ENCODE measurements at places on chromosomes 5 and 9. TPM values are rescaled to one million over a fixed set of nuclear protein-coding genes. Genes with fewer than 3 reads are reported as not detected.

The HK3 gene
- total RNA-seq: 21.2 TPM

The ALG2 gene
- total RNA-seq: 38.7 TPM

The PCDHB2 gene
- 2.9 TPM for total RNA-seq

The PCDHB4 gene
- total RNA-seq: 5.8 TPM

The MED27 gene
- total RNA-seq: 15.9 TPM

The OR2Y1 gene
- not detected for total RNA-seq

The SLC1A3 gene
- total RNA-seq: 27.8 TPM

The PFN3 gene
- total RNA-seq: not detected

The CMYA5 gene
- total RNA-seq: 6.1 TPM

The TRIM14 gene
- total RNA-seq: 26.3 TPM

The PCDHGC3 gene
- 51.5 TPM for total RNA-seq

The ADGRD2 gene
- not detected for total RNA-seq

DNA sequence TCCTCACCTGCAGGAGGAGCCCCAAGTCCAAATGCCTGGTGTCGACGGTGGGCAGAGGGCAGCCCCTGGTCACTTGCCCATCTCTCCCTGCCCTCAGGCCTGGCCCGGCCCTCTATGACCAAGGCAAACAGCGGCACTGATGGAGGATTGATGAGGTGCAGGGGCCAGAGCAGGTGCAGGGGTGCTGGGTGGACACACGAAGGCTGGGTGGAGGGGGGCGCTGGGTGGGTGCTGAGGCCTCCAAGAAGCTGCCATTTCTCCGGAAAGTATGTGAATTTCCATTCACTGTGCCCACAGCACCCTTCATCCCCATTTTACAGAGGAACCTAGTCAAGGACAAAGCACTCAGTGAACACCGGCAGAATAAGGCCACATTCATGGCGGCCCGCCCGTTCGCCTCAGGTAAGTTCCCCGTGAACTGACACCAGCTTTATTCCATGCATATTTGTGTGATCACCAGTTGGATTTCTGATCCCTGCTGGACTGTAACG, 143.8 kb upstream of the PPP1R26 start:
- DNase-seq: peak; percentile 39
- H3K4me3 ChIP-seq: no peak overlapping the region
- no peaks in the 10 kb centered on the region for H3K4me1 ChIP-seq
- H3K27ac ChIP-seq: no peak overlapping the region

DNA sequence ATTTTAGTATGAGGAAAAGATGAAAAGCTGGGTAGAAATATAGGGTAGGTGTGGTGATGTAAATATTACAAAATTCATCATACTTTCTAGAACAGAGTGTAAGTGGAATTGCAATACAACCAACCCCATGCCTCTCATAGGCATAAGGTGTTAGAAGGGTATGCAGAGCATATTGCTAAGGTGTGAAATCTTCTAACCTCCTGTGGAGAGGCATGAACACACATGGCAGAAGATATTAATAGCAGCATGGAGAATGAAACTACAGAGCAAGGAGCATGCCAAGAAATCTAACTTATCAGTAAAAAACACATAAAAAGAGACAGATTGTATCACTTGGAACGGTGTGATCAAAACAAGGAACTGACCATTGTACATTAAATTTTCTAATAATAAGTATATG, 441.5 kb downstream of the CDH18 start:
- DNase-seq: no peak
- H3K4me1 ChIP-seq: no peaks in the 10 kb centered on the region
- H3K27me3 ChIP-seq: no peaks in the 10 kb centered on the region
- no peak overlapping the region for H3K4me3 ChIP-seq

GRCh38 chr9:137114613-137115393, at the start of gene DPP7:
DPP7 (minus strand) TSS chr9:137114733; CDS start chr9:137114713, 20 bp downstream.
- no peaks in the 10 kb centered on the region for H3K36me3 ChIP-seq
- peak within 1 kb of the TSS; percentile 53 for H3K4me3 ChIP-seq
- peaks cover 6% of the 10 kb centered on the region for H3K27me3 ChIP-seq
- peak; percentile 93 for DNase-seq
- H3K27ac ChIP-seq: no peak within 1 kb of the TSS
- H3K4me1 ChIP-seq: no peaks in the 10 kb centered on the region

- no peaks in the 10 kb centered on the region for H3K27me3 ChIP-seq
- H3K36me3 ChIP-seq: no peaks in the 10 kb centered on the region
- H3K4me3 ChIP-seq: no peak overlapping the region
- H3K4me1 ChIP-seq: peaks cover 10% of the 10 kb centered on the region
- DNase-seq: no peak
Measured at GRCh38 chr5:126351153-126351552, 72.1 kb upstream of the GRAMD2B start.

DNA sequence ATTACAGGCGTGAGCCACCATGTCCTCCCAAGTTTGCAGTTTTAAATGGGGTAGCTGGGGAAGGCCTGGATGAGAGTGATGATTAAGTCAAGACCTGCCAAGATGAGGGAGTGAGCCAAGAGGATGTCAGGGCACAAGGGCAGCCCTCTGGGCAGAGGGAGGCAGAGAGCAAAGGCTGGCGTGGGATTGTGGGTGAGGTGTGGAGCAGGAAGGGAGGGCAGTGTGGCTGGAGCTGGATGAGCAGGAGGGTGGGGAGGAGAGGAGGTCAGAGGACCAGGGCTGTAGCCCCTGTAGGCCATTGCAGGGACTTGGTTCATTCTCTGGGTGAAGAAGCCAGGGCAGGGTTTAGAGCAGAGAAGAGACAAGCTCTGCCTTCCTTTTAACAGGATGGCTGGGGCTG, 53.7 kb upstream of the CTNNA1 start:
- H3K27ac ChIP-seq: no peak overlapping the region
- no peak overlapping the region for H3K4me3 ChIP-seq
- H3K27me3 ChIP-seq: no peaks in the 10 kb centered on the region
- H3K36me3 ChIP-seq: no peaks in the 10 kb centered on the region
- H3K4me1 ChIP-seq: no peaks in the 10 kb centered on the region

DNA sequence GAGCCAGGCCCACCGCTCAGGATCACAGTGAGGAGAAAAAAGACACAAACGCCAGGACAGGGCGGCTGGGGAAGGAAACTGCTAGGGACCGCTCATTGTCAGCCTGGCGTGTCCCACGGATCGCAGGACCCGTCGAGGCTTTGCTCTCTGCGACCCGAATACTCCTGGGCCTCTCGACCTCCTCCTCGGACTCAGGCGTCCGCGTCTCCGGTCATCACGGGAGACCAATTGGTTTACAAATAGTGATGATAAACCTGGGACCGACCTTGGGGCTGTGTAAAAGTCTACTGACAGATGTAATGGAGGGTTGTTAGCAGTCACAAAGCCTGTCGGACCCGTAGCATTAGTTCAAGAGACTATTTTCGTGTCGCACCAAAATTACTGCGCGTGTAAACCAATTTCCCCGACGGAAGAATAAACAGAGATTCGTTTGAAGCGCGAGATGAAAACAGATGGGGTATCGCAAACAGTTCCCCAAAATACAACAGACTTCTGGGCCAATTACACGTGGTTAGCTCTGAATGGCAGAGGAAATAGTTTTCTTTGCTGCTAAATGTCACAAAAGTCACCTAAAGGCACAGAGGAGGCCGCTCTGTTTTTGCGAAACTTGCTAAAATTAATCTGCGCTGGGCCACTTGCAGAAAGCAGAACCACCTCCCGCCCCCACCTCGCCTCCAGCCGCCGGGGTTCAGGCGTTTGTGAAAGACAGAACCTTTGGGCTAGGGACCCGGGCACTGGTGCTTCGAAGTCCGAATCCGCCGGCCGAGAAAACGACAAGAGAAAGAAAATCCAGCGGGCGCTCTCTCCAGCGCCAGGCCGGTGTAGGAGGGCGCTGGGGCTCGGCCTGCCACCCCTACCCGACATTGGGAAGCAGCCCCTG, 67.6 kb downstream of the FOXD1 start:
- H3K4me3 ChIP-seq: no peak overlapping the region
- no peaks in the 10 kb centered on the region for H3K36me3 ChIP-seq
- peaks cover 3% of the 10 kb centered on the region for H3K4me1 ChIP-seq
- no peak for DNase-seq
- H3K27me3 ChIP-seq: no peaks in the 10 kb centered on the region
- H3K27ac ChIP-seq: no peak overlapping the region

DNA sequence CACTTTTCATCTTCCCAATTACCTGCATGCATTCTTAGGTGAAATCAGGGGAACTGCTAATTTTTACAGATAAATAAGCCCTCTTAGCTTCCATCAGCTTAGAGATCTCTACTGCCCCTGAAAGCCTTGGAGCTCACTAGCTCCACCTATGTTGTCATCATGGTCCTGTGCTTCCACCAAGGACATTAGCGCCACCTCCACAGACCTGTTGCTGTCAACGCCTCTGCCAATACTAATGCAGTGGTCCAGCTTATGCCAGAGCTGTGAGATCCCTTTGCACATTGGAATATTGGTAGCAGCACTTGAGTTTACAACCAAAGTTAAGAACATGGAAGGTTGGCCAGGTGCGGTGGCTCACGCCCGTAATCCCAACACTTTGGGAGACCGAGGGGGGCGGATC, 7.7 kb upstream of the SHISAL2B start:
- DNase-seq: no peak
- no peaks in the 10 kb centered on the region for H3K27me3 ChIP-seq
- no peaks in the 10 kb centered on the region for H3K4me1 ChIP-seq
- H3K27ac ChIP-seq: no peak overlapping the region

GRCh38 chr5:180590543-180591310, 572 bp downstream of the SCGB3A1 start:
- H3K27ac ChIP-seq: no peak overlapping the region
- H3K36me3 ChIP-seq: no peaks in the 10 kb centered on the region
- no peaks in the 10 kb centered on the region for H3K27me3 ChIP-seq
- no peaks in the 10 kb centered on the region for H3K4me1 ChIP-seq

DNA sequence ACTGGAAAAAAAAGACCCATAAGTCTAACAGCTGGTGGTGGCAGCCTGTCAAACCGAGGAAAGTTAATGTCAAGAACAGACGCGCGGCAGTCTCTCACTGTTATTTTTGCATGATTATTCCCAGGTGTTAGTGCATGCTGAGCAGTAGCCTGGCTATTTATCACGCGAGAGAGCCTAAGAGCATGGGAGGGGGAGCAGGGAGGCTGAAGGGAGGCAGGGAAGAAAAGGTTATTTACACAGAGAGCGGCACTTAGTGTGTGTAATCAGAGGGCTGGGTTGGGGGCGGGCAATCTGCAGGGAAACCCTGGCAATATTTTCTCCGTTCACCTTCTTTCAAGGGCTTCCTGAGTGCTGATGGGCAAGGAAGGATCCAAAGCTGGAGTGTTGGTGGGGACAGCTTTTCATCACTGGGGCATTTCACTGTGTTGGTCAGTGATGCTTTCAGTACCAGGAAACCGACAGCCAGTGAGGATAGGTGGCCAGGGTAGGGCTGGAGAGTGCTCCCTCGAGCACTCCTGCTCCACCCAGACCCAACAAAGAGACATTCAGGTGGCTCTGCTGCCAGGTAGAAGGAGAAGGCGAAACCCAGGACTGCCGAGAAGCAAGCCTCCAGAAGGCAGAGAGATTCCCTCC, 39.6 kb downstream of the ZNF608 start:
- H3K4me1 ChIP-seq: peaks cover 17% of the 10 kb centered on the region
- H3K27ac ChIP-seq: no peak overlapping the region
- H3K4me3 ChIP-seq: no peak overlapping the region
- H3K36me3 ChIP-seq: no peaks in the 10 kb centered on the region
- DNase-seq: peak; percentile 70

- no peak overlapping the region for H3K27ac ChIP-seq
- DNase-seq: no peak
- H3K4me3 ChIP-seq: no peak overlapping the region
- H3K36me3 ChIP-seq: no peaks in the 10 kb centered on the region
Measured at GRCh38 chr9:71562140-71562539, 206.2 kb downstream of the CEMIP2 start.

- H3K27ac ChIP-seq: no peak overlapping the region
- no peaks in the 10 kb centered on the region for H3K27me3 ChIP-seq
- no peaks in the 10 kb centered on the region for H3K36me3 ChIP-seq
- peak; percentile 46 for DNase-seq
Measured at GRCh38 chr9:93089481-93089991, 6.5 kb upstream of the CARD19 start.

DNA sequence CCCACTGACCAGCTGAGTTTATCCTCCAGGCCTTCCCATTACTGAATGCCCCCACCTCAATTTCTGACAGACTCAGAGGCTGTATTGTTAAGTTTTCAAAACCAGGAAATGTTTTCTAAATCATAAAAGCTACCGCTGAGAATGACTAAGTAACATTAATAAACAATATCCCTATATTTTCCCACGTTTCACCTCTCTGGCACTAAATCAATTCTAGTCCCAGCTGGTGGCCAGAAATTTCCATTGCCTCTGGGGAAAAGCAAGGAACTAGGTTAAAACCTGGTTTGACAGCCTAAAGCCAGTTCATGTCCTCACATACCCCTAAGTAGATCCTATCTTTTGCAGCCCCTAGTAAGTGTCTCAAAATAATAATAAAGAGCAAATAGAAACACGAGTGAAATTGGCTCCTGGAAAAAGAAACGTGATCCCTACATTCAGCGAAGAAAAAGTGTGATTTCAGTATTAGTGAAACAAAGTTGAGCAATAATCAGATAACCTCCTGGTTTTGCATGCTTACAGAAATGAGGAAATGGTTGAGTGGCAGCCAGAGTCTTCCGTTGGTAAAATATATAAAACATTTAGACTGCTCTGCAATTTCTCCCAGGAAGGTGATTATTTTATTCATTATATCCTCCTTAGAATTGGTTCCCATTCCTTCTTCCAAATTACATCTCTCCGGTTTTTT, 110.9 kb downstream of the ESM1 start:
- no peaks in the 10 kb centered on the region for H3K36me3 ChIP-seq
- H3K27me3 ChIP-seq: no peaks in the 10 kb centered on the region
- H3K4me1 ChIP-seq: no peaks in the 10 kb centered on the region
- H3K4me3 ChIP-seq: no peak overlapping the region
- H3K27ac ChIP-seq: no peak overlapping the region
- DNase-seq: no peak

GRCh38 chr9:108654566-108654965, 201.2 kb downstream of the ACTL7B start:
- H3K36me3 ChIP-seq: no peaks in the 10 kb centered on the region
- no peak for DNase-seq
- H3K4me1 ChIP-seq: no peaks in the 10 kb centered on the region
- H3K4me3 ChIP-seq: no peak overlapping the region

- H3K27me3 ChIP-seq: no peaks in the 10 kb centered on the region
- H3K36me3 ChIP-seq: no peaks in the 10 kb centered on the region
- peak overlapping the region; percentile 75 for H3K27ac ChIP-seq
- no peak for DNase-seq
- H3K4me1 ChIP-seq: peaks cover 11% of the 10 kb centered on the region
Measured at GRCh38 chr9:129146441-129146941, 31.6 kb downstream of the IER5L start.

- H3K4me3 ChIP-seq: no peak overlapping the region
- H3K36me3 ChIP-seq: peaks cover 2% of the 10 kb centered on the region
- H3K4me1 ChIP-seq: peaks cover 3% of the 10 kb centered on the region
- H3K27me3 ChIP-seq: no peaks in the 10 kb centered on the region
- H3K27ac ChIP-seq: no peak overlapping the region
Measured at GRCh38 chr5:470961-471749, 28.2 kb downstream of the EXOC3 start.

DNA sequence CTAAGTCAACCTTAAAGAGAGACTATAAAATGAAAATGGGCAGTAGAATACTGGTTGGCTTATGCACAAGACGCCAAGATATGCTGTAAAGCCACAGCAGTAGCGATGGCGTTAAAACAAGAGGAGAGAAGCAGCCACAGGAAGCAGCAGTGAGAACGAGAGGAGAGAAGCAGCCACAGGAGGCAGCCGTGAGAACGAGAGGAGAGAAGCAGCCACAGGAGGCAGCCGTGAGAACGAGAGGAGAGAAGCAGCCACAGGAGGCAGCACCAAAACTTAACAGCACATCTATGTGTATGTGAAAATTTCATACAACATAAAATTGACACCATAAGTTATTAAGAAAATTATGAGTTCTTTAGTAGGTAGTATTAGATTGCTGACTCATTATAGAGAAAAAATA, 2318.6 kb upstream of the ACO1 start:
- H3K4me1 ChIP-seq: no peaks in the 10 kb centered on the region
- no peak overlapping the region for H3K4me3 ChIP-seq
- no peak for DNase-seq

All from kidney (tissue), 22 donors.